Stimulated activated CD8-positive, alpha-beta memory T cell treated with anti-CD3 and anti-CD28 coated beads, Interleukin-7, amount 100 ng/mL, for 1 hour (primary cell): ENCODE measurements at places on chromosomes 4 and X.

GRCh38 chr4:174673865-174674264 lies 151.6 kb upstream of the HPGD start:
- DNase-seq, result no peak

DNA sequence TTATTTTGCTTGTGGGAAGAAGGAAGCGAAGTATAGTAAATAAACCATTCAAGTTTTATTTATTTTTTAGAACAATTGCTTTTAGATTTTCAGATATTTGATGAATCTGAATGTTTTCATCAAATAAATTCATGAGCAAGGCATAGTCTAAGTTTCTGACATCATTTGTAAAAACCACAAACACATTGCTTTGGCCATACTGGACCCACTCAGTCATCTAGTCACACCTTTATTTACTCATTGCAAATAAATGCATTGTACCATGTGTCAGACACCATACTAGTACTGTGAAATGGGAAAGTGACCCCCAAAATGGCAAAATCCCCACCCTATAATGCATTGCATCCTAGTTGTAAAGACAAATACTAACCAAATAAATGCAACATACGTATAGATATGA lies 449.1 kb upstream of the SMIM31 start:
- no peak for DNase-seq

DNA sequence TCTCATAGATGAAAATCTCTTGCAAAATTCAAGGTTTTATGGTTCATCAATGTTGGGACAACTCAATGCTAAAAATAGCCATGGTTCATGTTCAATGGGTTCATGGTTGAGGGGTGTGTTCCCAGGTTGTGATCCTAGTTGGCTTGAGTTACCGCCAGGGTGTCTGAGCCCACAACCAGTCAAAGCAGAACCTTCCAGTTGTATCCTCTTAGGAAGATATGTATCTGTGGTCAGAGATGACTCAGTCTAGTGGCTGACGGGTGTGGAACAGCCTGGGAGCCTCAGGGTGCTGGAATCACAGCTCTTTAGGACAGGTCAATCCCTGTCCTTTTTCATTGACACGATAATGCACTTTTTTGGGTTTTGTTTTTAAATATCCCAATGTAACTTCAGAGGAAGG lies 192.3 kb upstream of the NR3C2 start:
- no peak for DNase-seq

- no peak for DNase-seq
These were observed 213.6 kb downstream of the PALLD start for GRCh38 chr4:168710353-168710946.

GRCh38 chrX:132294776-132295495 lies 75.7 kb upstream of the RAP2C start:
- DNase-seq, result no peak

DNA sequence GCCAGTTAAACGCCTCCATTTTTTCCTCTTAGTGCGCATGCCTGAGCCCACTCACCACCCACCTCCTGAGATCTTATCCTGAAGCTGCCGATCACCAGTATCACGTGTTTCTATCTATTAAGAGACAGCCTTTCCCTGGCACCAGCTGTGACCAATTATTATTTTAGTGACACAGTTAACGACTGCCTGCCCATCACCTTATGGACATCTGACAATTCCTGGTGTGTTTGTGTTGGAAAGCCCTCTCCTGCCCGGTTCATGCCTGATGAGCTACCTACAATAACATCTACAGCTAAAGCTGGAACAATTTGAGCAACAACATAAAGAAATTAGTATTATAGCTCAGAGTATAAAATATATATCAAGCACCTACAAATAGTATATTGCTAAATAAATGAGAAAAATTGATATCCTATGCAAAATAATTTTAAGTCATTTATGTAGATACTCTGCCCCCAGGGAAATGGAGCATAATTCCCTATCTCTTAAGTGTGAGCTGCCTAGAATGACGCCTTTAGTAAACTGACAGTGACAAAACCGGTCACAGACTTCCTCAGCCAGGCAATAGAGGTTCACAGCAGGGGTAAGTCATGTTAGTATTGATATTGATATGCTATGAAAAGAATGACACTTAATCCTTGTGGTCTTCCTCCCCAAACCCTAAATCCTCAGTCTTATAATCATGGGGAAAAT lies 862.2 kb downstream of the TRAM1L1 start:
- no peak for DNase-seq

DNA sequence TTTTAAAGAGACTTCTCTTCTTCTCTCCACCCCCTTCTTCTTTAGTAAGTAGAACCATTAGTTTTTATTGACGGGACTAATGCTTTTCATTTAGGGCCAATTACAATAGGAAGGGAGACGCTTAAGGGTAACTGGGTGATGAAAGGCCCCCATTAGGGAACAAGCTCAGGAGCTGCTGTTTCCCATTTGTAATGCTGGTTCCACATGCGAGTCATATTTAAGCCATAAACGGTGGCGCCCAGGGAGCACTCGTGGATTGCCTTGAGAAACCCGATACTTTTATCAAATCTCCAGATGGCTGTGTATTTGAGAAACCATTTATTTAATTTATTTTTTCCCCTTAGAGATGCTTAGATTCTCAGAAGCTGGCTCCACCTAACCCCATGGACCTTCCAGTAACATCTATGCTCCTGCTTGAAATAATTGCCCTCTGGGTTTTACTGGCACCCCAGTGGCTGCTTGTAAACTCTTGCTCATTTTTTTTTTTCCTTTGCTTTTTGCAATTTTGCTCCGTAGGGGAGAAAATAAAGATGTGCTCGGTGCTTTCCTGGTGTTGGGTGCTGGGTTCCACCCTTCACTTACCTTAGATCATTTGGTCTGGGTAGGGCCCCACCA lies 124.2 kb upstream of the MSX1 start:
- no peak for DNase-seq

GRCh38 chrX:152025656-152026440 lies 51.4 kb upstream of the GABRE start:
- no peak for DNase-seq

DNA sequence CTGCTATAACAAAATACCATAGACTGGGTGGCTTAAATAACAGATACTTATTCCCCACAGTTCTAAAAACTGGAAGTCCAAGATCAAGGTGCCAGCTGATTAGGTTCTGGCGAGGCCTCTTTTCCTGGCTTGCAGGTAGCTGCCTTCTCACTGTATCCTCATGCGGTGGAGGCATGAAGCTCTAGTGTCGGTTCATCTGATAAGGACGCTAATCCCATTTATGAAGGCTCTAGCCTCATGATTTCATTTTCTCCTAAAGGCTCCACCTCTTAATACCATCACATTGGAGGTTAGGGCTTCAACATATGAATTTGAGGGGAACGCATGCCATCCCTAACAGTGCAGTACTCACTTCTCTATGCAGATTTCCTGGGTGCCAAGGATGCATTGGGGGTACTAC lies 57.9 kb upstream of the STIM2 start:
- DNase-seq, result no peak

DNA sequence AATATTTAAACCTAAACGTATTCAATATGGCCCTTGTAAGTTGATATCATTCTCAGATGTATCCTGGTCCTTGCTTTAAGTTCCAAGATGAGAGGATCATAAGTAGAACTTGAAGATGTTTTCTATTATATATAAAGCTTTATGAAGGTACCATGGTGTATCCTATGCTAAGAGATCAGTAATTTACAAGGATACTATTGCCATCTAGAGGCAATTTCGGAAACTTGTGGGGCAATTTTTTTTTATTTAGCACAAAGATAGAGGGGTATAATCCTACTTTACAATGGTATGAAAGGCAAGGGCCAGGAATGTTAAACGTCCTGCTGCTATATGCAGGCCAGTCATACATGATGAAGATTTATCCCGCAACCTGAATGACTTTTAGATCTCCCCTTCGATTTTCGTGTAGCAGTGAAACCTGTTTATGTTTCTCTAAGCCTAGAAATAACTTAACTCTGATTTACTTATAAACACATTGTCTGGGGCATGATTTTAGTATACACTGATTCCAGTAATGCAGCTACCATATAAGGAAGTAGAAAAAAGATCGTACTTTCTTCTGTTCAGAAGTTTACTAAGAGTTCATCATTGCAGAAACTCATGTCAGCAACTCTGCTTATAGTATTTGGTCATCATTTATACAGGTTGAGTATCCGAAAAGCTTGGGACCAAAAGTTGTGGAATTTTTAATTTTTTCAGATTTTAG lies 2.6 kb downstream of the SLC25A31 start:
- DNase-seq, result no peak

DNA sequence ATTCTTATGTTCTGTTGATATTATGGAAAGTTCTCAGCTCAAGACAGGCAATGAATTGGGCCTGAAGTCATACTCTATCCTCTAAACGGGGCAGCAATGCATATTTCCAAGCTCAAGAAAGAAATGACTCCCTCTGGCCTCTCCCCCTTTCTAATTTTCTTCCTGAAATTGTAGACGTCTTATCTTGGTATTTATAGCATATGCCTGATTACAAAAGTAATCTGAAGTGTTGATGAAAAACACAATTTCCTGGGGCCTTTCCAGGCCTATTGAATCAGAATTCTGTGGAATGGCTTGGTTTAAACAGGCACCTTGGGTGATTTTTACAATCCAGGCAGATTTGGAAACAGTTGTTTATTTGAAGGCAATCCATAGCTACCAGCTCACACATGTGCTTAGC lies 21.4 kb upstream of the PGRMC2 start:
- no peak for DNase-seq

- no peak for DNase-seq
These were observed 715 bp downstream of the ZMAT1 start for GRCh38 chrX:101931136-101931487.

DNA sequence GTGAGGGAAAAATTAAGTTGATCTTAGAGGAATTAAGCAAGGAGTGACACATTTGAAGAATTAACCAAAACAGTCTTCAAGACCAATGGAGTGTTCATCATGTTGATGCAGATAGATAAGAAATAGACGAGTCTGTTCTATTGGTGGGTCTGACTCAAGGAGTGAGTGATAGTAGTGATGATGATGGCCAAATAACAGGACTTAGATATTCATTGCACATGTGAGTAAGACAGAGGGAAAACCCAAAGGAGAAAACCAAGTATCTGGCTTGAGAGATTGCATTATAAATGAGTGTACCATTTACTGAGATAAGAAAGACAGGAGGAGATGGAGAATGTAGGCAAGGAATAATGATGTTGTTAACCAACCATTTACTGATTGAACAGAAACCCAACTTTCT lies 321.3 kb downstream of the ADGRL3 start:
- DNase-seq, result no peak

DNA sequence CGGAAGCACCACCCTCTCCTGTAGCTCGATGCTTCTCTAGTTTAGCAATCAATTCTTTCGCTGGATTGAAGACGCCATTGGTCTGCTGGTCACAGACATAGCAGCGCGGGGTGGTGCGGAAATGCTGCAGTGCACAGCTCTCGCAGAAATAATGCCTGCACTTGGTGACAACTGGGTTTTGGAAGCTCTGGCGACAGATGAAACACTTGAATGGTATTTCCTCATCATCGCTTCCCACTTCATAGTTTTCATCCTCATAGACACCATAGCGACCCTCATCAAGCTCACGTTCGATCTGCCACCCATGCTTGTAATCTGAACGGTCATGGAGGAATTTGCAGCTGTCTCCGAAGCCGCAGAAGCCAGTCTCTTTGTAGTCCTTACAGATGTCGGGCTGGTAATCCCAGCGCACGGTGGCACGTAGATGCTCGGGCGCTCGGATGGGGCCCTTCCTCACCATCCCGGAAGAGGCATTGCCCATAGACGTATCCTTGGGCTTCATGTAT lies 854 bp downstream of the RNF113A start:
- DNase-seq, result no peak

- DNase-seq, result no peak
These were observed 96.3 kb upstream of the ENPP6 start for GRCh38 chr4:184313702-184314659.

GRCh38 chr4:7311205-7311604 lies 118.9 kb downstream of the SORCS2 start:
- DNase-seq, result no peak

GRCh38 chrX:15931362-15931761 lies 76.7 kb upstream of the AP1S2 start:
- no peak for DNase-seq

GRCh38 chrX:46278572-46278971 lies 266.6 kb downstream of the ZNF674 start:
- DNase-seq, result no peak

- DNase-seq, result no peak
These were observed 31.6 kb upstream of the PPP1R2C start for GRCh38 chrX:42809569-42809968.

DNA sequence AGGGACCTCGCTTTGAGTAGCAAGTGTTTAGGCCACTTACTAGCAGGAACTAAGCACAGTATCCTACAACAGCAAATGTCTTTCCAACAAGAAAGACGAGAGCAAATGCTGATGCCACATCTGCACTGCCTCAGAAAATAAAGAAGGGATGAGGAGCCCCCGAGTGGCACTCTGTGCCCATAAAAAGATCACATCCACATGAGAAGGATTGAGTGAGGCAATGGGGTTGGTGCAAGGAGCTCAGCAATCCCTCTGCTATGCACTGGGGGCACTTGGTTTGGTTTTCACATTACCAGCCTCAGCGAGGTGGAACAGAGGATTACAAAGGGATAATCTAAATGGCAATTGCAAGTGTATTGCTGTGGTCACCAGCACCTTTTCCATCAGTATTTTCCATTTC lies 252.8 kb upstream of the SLC7A11 start:
- DNase-seq, result no peak

DNA sequence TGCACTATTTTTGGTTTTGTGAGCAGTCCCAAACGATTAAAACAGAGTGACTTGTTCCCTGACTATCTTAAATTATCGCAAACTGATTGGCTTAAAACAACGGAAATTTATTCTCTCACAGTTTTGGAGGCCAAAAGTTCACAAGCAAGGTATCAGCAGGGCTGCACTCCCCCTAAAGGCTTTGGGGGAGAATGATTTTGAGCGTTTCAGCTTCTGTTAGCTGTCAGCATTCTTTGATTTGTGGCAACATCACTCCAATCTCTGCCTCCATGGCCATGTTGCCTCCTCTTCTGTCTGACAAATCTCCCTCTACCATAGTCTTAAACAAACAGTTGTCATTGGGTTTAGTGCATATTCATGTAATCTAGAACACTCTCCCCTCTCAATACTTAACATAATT lies 459.6 kb upstream of the ATOH1 start:
- no peak for DNase-seq

GRCh38 chrX:22650691-22651090 lies 349.1 kb upstream of the DDX53 start:
- no peak for DNase-seq

DNA sequence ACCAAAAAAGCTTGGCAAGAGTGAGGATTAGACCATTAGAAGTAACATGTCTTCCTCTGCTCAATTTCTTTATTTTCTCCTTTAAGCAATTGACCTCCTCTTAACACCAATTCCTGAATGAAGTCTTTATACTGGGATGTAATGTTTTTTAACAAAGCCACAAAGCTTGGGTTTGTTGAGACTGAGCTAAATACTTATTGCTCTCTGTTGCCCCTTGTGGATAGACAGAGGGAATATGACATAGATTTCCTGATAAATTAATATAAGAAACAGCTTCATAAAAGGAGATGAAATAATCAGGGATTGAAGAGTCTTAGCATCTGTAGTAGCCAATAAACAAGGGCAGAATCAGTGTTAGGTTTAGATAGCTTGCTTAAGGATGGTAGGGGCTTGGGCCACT lies 57.6 kb downstream of the CCDC160 start:
- no peak for DNase-seq
